ENCODE measurements at places on chromosomes 1 and 21.

DNA sequence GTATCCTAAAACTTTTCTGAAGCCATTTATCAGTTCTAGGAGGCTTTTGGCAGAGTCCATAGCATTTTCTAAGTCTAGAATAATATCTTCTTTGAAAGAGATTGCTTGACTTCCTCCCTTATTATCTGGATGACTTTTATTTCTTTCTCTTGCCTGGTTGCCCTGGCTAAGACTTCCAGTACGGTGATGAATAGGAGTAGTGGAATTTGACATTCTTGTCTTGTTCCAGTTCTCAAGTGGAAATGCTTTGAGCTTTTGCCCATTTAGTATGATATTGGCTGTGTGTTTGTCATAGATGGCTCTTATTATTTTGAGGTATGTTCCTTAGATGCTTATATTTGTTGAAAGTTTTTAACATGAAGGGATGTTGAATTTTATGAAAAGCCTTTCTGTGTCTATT lies 1647.9 kb downstream of the PLA2G4A start:
- no peak for DNase-seq

- DNase-seq = no peak
Observed at GRCh38 chr1:18120638-18121037, 13.0 kb downstream of the IGSF21 start.

GRCh38 chr1:79040424-79041082 lies 34.0 kb upstream of the ADGRL4 start:
- DNase-seq = peak; percentile 71

- no peak for DNase-seq
Observed at GRCh38 chr1:163875200-163875926, 553.6 kb downstream of the NUF2 start.

DNA sequence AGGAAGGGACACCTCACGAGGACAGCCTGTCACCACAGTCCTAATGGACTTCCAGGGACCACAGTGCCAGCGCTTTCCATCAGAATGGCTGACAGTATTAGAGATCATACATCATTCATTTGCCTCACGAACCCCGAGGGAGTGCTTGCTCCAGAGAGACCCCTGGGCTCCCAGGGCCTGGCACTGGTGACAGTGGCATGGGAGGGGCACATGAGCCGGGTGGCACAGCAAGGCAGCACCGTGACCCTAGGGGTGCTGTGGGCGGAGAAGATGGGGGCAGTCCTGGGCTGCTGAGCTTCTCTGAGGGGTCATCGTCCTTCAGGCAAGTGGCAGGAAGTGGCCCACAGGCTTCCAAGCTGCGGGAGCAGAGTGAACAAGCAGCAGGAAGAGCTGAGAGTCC lies 16.4 kb upstream of the TSPEAR start:
- DNase-seq = no peak

DNA sequence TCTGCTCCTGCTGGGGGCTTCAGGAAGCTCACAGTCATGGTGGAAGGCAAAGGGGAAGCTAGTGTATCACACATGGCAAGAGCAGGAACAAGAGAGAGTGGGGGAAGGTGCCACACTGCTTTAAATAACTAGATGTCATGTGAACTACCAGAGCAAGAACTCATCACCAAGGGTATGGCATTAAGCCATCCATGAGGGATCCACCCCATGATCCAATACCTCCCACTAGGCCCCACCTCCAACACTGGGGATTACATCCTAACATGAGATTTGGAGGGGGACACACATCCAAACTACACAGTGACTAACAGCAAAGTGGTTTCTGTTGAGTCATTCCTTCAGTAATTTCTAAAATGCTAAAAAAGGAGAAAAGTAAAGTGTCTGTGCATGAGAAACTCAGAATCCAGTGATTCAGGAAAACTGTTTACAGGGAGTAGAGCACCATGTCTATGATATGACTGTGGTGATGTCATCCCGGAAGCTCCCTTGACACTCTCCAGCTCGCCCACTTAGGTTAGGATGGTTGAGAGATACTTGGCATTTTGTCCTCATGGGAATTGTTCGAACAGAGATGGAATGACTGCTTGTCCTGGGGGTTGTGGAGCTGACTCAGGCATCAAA lies 50.3 kb downstream of the CHD1L start:
- DNase-seq = peak; percentile 70

GRCh38 chr1:67711158-67711854 lies 26.3 kb downstream of the GADD45A start:
- no peak for DNase-seq

GRCh38 chr21:44078411-44078981 lies 28.7 kb upstream of the PWP2 start:
- DNase-seq = no peak

- DNase-seq = peak; percentile 70
Observed at GRCh38 chr1:204213668-204214662, at the start of gene GOLT1A. TSS of gene GOLT1A (minus strand) at chr1:204213988. CDS start at chr1:204213906, 82 bp downstream.

GRCh38 chr21:39348355-39349210 lies at the start of gene HMGN1:
TSS of gene HMGN1 (minus strand) at chr21:39349088. CDS start at chr21:39348917, 171 bp downstream.
- peak; percentile 95 for DNase-seq

DNA sequence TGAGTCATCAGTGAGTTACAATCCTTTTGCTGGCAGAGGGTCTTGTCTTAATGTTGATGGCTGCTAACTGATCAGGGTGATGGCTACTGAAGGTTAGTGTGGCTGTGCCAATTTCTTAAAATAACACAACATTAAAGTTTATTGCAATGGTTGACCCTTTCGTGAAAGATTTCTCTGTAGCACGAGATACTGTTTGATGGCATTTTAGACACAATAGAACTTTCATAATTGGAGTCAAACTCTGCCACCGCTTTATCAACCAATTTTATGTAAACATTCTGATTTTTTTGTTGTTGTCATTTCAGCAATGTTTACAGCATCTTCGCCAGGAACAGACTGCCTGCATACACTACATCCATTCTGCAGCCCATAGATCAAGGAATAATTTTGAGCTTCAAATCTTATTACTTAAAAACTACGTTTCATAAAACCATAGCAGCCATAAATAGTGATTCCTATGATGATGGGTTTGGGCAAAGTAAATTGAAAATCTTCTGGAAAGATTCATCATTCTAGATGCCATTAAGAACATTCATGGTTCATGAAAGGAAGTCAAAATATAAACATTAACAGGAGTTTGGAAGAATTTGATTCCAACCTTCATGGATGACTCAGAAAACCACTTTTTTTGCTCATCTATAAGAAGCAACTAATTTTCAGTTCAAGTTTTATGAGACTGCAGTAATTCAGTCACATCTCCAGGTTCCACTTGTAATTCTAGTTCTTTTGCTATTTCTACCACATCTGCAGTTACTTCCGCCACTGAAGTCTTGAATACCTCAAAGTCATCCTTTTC lies 85.9 kb downstream of the TYW3 start:
- no peak for DNase-seq

DNA sequence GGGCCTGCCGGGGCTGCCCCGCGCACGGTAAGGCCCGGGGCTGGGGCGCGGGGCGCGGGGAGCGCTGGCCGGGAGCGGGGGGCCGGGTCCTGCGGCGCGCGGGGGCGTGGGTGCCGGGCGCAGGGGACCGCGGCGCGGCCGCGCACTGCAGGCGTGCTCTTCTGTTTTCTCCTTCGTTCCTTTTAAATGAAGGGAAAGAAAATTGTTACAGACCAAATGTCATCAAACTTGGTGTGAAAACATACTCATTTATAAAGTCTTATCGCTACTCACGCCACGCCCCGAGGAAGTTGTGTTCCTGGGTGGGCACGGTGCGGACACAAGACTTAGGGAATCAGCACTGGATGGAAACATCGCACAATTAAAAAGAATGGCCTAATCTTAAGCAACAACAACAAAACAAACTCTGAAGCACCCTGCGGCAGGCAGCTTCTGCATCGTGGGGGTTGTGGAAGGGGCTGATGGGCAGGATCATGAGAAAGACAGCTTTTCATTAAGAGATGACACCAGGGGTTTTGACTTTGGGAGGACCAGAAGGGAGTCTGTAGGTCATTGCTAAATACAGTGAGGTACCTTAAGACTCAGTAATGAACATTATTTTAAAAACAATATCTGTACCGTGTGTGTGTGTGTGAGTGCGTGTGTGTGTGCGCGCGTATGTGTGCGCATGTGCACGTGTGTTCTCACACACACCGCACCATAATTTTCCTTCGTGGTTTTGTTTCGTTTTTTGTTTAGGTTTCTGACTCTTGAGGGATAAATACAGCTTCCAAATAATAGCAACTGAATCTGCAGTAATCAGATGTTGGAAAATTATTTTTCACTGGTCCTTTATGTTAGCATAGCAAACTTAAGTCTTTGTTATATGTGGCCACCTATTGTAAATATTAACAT lies 548 bp downstream of the B3GALT5 start:
- DNase-seq = peak; percentile 15

DNA sequence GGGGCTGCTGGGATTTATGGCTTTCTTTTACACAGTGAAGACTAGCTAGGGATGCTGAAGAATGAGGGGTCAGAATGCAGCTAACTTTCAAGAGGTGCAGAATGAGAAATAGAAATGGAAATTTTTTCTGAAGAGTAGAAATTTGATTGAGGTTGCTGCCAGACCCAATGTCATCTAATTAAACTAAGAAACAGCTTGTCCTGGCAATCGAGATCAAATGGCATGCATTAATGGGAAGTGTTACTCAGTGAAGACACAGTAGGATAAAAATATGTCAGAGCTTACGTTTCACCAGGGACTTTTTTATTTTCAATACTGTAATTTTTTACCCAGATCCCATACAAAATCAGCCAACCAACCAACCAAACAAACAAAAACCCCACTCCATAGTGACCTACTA lies 306.0 kb downstream of the GRIK1 start:
- no peak for DNase-seq

GRCh38 chr1:228987286-228987685 lies 252.0 kb downstream of the RHOU start:
- DNase-seq = no peak

DNA sequence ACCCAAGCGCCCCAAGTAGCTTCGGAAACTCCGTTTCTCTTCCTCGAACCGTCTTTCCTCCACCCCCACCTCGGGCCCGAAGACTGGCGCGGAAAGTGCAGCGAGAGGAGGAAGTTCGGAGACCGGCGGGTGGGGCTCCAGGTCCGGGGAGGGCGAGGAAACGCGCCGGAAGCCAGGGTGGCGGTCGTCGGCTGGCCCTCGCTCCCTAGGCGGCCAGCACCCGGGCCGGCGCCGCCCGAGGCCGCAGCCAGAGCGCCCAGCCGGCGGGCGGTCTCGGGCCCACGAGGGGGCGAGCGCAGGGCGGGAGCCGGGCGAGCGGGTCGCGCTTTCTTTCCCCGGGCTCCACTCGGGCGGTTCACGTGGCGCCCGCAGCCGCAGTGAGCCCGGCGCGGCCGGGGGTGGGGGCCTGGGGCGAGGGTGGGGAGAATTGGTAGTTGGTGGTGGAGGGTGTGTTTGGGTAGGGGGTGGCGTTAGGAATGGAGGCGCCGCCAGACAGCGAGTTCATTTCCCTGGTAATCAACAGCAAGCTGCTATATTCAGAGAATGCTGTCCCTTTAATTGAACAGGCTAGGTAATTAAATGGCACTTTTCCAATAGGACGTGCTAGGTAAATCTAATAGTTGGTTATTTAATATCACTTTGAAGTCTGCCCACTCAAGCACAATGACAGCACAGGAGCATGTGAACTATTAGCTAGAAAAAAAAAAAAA lies 6.7 kb downstream of the LMO4 start:
- no peak for DNase-seq

- no peak for DNase-seq
Observed at GRCh38 chr1:217363319-217363718, 267.6 kb downstream of the GPATCH2 start.

DNA sequence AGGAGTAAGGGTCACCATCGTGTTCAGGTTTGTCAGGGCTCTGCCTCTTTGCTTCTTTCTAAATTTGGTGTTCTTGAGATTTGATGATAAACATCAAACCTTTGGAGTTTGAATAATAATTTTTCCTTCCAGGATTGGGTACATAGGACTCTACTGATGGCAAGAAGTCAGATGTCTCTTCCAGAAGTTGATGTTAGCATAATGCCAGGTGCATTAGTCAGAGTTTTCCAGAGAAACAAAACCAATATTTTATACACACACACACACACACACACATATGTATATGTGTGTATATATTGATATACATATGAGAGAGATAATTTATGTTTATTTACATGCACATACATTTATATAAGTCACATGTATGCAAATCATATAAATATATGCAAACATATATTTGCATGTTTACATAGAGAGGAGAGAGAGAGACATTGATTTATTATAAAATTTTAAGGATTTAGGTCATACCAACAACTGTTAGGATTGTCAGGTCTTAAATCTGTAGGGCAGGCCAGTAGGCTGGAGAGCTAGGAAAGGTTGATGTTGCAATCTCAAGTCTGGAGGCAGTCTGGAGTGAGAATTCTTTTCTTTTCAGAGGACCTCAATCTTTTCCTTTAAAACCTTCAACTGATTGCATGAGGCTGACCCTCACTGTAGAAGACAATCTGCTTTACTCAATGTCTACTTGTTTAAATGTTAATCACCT lies 199.2 kb downstream of the HLX start:
- no peak for DNase-seq

- no peak for DNase-seq
Observed at GRCh38 chr1:241810769-241811405, 37.1 kb upstream of the EXO1 start.

DNA sequence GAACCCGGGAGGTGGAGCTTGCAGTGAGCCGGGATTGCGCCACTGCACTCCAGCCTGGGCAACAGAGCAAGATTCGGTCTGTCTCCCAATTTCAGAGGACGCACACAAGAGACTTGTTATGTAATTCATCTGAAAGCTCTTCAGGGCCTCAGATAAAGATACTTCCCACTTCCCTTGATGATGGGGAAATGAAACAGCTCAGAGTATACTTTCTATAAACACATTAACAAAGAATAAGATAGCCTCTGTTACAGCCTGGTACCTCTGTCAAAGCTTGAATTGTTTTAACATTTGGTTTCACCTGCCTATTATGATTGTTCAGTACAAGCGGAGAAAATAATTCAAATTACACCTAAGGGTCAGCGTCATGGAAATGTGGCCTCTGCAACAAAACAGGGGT lies 622.9 kb upstream of the ADGRL4 start:
- no peak for DNase-seq

GRCh38 chr1:9344426-9345200 lies 51.9 kb downstream of the SPSB1 start:
- DNase-seq = no peak

GRCh38 chr1:97907886-97908285 lies 12.9 kb downstream of the DPYD start:
- DNase-seq = no peak

DNA sequence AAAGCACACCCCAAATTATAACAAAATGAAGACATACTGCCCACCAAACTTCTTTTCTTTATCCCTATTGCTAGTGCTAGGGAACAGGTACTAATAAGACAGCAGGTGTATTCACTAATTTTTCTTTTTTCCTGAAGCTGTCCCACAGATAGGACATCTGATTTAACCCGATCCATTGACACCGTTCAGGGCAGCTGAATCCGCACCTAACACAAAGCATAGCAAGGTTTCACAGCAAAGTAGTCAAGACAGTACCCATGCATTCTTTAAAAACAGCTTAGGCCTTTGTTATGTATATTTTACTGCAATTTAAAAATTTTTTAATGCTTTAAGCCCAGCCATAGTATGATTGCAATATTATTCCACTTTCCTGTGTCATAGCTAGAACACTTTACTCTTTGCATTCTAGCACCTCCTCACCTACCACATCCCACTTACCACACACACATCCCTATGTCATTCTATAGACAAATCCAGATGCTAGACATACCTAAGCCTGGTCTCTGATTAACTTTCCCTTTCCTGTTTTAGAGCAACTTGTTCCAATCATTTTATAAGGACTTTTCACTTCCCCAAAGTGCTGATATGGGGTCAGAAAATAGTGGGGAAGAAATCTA lies 40.4 kb downstream of the GATAD2B start:
- no peak for DNase-seq

GRCh38 chr1:175543447-175543846 lies 199.9 kb downstream of the TNR start:
- peak; percentile 8 for DNase-seq

GRCh38 chr1:213457186-213457585 lies 406.1 kb downstream of the RPS6KC1 start:
- DNase-seq = no peak

Measured in common myeloid progenitor, CD34-positive (primary cell).